ENCODE measurements at places on chromosomes 1 and 21.

DNA sequence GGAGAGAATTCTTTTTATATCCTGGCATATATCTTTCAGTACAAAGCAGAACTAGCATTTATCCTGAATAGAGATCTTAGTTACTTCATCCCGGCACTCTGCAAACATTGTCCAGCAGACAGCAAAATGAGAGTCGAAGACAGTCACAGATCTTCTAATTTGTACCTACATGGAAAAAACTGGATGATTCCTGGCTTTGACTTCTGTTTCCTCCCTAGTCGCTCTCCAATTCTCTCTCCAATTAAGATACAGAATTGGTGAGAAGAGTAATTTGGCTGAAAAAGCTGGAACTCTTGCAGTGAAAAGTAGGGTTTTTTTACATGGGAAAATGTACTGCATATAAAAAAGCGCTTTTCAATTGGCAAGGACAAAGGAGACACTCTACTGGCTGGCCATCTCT is 151.1 kb upstream of the C8B start:
- no peak for DNase-seq

GRCh38 chr1:44316231-44316759 is 38.8 kb downstream of the ERI3 start:
- peak; percentile 74 for DNase-seq

- no peak for DNase-seq
These were observed 142.3 kb downstream of the PBX1 start for GRCh38 chr1:164701189-164701761.

DNA sequence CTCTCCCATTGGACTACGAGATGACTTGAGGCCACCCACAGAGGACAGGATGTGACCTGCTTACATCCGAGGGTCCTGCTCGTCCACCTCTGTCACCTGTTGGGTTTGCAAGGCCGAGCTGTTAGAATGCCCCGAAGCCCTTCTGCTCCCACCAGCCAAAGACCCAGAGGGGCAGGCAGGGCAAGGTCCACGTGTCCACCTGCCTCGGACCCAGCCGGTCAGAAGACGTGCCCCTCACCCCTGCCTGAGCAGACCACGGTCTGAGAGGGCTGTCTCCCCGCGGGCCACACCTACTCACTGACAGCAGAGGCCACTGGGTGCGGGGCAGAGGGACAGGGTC is 30.3 kb upstream of the TRAPPC10 start:
- no peak for DNase-seq

DNA sequence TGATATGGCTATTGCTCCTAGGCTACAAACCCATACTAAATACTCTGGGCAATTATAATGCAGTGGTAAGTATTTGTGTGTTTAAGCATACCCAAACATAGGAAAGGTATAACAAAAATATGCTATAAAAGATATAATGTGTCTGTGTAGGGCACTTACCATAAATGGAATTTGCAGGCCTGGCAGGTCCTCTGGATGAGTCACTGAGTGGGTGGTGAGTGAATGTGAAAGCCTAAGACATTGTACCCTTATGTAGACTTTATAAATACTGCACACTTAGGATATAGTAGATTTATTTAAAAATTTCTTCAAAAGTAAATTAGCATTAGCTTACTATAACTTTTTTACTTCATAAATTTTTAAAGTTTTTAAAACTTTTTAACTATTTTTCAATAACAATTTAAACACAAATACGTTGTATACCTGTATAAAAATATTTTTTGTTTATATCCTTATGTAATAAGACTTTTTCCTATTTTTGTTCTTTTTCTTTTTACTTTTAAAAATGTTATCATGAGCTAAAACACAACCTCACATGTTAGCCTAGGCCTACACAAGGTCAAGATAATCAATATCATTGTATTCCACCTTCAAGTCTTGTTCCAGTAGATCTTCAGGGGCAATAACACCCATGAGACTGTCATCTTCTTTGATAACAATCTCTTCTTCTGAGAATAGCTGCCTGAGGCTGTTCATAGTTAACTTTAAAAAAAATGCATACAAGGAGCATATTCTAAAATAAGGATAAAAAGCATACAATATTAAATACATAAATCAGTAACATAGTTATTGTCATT is 306.3 kb upstream of the RGS18 start:
- DNase-seq = no peak

GRCh38 chr1:44114098-44114497 is 4.5 kb upstream of the KLF17 start:
- DNase-seq = no peak

GRCh38 chr1:59125676-59126320 is 171.1 kb upstream of the FGGY start:
- DNase-seq = no peak

GRCh38 chr1:184299406-184299790 is 87.4 kb upstream of the C1orf21 start:
- DNase-seq = no peak

- DNase-seq = no peak
These were observed 367.6 kb downstream of the HLX start for GRCh38 chr1:221246628-221247415.

- DNase-seq = no peak
These were observed 55.4 kb downstream of the UBIAD1 start for GRCh38 chr1:11328444-11328843.

DNA sequence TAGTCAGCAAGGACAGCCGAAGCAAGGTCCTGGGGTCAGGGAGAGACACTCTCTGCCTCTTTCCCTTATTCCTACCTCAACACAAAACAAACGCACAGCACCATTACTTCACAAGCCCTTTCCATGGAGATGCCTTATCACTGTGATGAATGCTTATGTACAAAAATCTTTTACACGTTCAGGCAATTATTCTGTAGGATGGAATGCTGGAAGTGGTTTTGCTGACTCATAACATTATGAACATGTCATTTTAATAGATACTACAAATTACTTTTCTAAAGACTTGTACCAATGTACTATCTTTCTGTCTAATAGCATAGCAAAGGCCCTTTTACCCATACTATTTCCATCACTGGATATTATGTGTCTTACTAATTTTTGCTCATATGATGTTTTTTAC is 98.4 kb downstream of the TTLL7 start:
- DNase-seq = no peak

DNA sequence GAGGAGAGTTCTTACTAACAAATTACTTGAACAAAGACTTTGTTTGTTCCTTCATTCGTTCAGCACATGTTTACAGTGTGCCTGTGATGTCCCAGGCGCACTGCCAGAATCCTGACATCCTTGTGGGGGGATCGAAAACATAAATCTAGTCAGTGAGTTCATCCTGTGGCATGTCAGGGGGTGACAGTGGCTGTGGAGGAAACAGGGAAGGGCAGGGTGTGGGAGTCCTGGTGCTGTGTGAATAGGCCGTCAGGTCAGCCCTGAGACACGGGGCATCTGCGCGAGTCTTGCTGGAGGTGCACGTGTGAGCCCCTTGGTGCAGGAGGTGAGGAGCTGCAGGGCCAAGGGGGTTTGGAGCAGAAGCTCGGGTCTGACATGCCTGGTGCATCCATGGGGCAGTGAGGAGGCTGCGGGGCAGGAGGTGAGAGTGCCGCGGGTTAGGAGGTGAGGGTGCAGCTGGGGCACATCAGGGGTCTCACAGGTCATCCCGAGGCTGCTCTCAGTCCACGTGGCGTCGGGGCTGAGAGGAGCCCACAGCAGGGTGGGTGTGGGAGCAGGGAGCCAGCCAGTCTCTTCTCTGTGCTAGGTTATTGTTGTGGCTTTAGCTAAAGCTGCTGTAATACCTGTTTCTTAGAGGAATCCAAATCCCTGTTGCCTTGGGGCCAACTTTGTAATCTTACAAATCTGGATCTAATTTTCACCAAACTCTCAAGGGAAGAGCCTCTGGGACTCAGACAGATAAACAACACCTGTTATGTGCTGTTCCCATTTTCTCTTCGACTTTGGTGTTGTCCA is 93.4 kb downstream of the PCBP3 start:
- DNase-seq = no peak

GRCh38 chr1:88998716-88999115 is 6.3 kb upstream of the KYAT3 start:
- peak; percentile 29 for DNase-seq

- DNase-seq = no peak
These were observed 4.4 kb upstream of the IGFN1 start for GRCh38 chr1:201186192-201186591.

DNA sequence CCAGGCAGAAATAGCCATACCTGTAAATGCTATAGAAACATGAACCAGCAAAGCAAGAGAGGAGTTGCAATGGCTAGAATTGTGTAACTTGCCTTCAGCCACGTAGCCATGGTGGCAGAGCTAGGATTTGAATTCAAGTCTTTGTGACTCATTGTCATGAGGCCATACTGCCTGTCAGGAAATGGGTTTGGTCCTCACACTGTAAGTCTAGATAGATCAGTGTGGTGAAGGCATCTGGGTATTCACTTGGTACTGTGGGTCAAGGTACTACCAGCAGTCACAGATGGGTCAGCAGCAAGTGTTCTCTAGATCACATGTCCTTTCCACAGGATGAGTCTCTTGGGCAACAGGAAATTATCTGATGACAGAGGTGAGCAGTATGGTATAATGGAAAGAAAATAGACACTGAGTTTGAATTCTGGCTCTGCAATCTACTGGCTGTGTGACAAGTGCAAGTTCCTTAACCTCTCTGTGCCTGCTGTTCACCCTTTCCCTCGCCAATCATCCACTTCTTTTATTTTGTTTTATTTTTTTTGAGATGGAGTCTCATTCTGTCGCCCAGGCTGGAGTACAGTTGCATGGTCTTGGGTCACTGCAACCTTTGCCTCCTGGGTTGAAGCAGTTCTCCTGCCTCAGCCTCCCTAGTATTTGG is 36.9 kb downstream of the FGGY start:
- no peak for DNase-seq

GRCh38 chr1:197869490-197870077 is 32.8 kb upstream of the C1orf53 start:
- no peak for DNase-seq

DNA sequence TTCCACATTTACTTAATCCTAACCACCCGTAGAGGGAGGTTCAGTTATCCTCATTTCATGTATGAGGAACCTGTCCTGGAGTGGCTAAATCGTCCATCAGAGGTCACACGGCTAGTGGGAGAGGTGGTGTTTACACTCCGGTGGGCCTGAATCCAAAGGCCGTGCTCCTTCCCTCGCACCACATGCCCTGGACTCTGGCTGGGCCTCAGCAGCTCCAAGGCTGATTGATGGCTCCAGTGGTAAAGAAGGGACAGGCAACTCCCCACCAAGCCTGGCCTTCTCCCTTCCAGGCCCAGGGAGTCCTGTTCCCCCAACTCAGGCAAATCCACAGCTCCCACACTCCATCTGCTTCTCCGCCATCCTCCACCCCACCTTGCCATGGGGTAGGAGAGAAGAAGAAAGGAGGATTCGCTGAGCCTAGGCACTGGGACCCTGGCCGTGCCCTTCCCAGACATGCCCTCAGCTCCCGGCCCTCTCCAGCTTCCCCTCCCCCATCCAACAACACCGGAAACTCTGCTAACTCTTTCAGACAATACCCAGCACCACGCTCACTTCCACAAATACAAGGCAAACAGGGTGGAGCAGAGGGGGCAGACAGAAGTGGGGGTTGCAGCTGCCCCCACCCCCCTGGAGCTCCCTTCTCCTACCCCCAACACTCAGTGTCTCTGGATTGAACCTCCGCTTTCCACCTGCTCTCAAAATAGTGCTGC is 10.9 kb downstream of the ARHGEF2 start:
- no peak for DNase-seq

- DNase-seq = no peak
These were observed 76.3 kb upstream of the CACNA1E start for GRCh38 chr1:181406989-181407388.

- DNase-seq = peak; percentile 19
These were observed 16.2 kb upstream of the ERICH3 start for GRCh38 chr1:74689621-74690363.

DNA sequence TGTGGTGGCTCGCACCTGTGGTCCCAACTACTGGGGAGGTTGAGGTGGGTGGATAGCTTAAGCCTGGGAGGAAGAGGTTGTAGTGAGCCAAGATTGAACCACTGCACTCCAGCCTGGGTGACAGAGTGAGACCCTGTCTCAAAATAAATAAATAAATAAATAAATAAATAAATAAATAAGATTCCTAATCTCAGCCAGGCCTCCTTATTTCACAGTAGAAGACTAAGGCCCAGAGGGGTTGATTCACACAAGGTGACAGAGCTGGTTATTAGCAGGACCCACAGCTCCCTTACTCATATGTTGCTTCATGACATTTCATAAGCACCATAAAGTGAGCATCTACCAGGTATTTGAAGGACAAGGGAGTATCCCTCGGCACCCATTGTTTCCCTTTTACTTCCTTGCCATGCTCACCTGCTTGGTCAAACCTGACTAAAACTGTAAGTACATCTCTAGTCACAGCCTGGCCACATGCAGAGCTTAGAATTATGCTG is 32.7 kb downstream of the ALG14 start:
- no peak for DNase-seq

DNA sequence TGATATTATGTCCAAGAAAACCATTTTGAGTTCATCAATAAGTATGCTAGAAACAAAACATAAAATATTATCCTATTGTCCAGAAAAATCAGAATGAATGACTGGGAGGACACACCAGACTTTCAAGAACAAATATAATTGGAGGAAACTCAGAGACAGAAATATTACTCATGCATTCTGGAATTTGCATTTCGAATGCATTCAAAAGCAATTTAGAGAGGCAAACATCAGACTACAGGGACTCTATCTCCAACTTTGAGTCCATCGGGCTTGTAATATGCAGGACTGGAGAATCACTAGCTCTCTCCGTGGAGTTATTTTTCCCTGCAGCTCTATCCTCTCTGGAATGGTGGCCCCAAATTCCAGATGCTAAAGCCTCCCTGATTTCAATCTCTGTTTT is 161.8 kb downstream of the CDC42BPA start:
- DNase-seq = no peak

GRCh38 chr1:62687903-62688686 is at the start of gene DOCK7:
DOCK7 (minus strand) TSS chr1:62688386; CDS start chr1:62688264, 122 bp downstream.
- DNase-seq = no peak

GRCh38 chr1:178933709-178934490 is 63.0 kb upstream of the ANGPTL1 start:
- DNase-seq = no peak

DNA sequence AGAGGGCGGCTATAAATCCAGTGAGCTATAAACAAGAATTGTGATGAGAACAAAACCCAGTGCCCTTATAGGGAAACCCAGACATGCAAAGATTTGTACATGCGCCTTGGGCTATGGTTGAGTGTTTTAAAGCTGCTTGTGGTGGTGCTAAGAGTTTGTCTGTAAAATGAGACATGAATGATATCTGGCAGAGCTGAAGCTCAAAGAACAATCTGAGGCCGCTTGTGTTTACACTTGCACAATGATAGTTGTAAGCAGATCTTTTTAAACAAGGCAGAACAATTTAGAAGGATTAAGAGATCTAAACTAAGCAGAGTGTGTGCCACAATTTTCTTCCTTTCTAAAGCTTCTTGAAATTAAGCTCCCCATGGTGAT is 80.4 kb upstream of the ADAMTS5 start:
- DNase-seq = no peak

DNA sequence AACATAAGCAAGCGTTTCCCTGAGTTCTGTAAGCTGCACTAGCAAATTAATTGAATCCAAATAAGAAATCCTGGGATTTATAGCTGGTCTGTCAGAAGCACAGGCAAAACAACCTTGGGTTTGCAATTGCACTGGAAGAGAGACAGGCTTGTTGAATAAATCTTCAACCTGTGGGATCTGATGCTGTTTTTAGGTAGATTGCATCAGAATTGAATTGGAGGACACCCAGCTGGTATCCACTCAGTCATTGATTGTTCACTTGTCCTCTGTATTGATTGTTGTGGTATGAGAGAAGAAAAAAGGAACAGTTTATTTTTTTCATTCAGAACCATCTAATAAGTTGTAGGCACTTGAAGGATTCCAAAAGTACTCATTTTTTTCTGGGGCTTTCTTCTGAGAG is 497.4 kb downstream of the SIPA1L2 start:
- DNase-seq = no peak

GRCh38 chr1:185040408-185040735 is 5.0 kb upstream of the RNF2 start:
- no peak for DNase-seq

Measured in NCI-H1436 treated with DMSO at 0.1 percent for 48 hours (cell line).